ENCODE measurements at places on chromosomes 5 and 9.
A peak's percentile ranks its signal among the peaks of the same experiment; 100 is the strongest.

DNA sequence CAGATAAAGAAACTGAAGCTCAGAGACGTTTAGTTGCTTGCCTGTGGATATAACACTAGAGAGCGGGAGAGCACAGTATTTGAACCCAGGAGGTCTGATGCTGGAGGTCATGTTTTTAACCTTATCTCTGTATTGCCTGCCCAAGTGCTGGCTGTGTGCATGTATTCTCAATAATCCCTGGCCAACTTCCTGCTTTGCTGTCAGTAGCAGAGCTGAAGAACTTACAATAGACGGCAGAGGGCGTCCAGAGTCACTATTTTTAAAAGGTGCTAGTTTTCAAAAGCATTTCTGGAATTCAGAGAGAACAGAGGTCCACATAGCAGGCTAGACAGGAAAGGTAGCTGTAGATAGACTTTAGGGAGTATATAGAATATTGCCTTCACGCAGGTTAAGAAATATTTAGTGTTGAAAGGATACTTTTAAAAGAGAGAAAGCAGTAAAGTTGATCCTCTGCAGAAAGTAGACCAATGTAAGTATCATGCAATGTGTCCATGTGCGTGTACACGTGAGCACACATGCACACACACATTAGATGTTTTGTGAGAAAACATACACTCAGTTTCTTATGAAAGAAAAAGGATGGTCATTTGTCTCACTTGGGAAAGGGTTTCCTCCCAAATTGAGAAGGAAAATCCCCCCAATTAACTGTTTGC is 46.3 kb downstream of the PTCD2 start:
- peak; percentile 47 for DNase-seq

GRCh38 chr5:114314061-114314460 is 47.8 kb upstream of the KCNN2 start:
- no peak for DNase-seq

DNA sequence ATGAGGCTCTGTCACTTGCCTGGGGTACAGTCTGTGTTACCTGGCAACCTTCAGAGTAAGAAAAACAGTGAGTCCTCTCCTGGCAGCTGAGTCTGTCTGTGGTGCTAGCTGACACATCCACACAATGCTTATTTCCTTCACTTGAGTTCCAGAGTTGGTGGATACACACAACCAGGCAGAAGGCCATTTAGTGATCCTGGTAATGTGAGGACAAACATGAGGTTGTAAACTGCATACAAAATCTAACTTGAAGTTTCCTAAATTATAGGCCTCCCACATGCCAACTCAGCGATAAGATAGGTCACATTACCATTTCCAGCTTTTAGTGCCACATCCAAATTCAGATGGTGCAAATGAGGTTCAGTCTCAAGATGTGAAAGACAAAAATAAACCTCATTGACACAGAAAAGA is 125.5 kb downstream of the DCP2 start:
- DNase-seq: no peak

DNA sequence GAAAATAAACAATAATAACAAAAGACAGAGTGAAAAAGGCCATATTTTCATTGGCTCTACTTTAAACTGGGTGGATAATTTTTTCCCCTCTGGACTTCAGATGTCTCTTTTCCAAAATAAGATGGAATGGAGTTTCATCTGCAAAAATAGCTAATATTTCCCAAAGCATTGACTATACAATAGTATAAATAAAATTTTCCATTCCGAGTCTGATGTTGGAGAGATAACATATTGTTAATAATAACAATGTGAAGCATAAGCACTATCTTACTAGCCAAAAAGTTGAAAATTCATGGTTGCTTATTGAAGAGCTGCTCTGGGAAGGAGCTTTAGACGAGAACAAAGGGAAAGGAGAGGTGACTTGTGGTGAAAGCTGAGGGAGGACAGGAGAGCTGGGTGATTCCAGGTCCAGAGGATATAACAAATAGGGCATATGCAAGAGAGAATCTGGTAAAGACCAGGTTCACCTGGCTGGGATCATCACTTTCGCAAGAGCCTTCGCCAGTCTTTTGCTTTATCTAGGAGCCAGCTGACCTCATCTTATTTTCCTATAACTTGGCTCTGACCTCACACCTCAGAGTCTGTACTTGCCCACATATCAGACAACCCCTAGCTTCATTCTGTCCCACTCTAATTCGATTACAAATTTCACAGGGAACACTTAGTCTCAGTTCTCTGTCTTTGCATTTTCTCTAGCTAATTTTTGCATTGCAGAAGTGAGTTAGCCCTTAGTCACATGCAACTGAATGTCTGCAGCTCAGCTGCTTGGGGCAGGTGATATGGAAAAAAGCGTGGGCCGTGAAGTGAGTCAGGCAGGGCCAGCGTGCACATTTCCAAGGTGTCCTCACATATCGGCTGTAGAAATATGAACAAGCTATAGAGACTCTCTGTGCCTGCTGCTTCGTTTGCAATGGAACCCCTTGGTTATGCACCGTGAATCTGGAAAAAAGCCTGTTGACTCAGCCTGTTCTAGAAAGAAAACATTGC is 7.6 kb upstream of the ZNF474 start:
- no peak for DNase-seq

- no peak for DNase-seq
Measured at GRCh38 chr5:175813943-175814630, 57.3 kb upstream of the CPLX2 start.

- DNase-seq: no peak
Measured at GRCh38 chr5:18067615-18068014, 433.4 kb downstream of the TAF11L14 start.

- no peak for DNase-seq
Measured at GRCh38 chr9:85639675-85640186, 102.0 kb downstream of the AGTPBP1 start.

DNA sequence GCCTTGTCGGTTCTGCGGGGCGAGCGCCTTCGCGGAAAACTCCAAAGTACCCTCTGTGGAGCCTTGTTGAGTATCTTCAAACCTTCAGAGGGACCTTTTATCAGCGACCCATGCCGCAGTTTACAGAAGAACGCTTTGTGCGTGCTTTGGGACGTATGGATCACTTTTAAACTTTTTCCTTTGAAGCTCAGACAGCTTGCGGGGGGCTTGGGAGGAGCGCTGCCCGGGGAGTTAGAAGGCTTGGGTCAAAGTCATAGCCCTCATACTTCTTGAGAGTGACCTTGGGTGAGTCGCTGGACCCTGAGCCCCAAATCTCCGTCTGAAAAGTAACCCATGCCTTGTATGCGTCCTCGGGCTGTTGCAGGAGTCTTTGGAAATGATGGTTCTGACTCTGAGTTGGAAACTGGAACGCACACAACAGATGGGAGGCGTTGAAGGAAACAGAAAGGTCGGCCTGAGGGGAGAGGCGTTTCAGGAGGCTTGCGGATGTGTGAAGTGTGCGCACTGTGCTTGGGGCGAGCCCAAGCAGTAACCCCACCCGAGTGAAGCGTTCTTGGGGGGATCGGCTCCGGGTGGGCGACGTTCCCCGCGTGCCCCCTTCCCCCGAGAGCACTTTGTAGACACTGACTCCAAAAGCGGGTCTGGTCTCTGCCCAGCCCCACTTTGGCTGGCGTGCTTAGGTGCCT is 661 bp upstream of the SLC25A51 start:
- no peak for DNase-seq

DNA sequence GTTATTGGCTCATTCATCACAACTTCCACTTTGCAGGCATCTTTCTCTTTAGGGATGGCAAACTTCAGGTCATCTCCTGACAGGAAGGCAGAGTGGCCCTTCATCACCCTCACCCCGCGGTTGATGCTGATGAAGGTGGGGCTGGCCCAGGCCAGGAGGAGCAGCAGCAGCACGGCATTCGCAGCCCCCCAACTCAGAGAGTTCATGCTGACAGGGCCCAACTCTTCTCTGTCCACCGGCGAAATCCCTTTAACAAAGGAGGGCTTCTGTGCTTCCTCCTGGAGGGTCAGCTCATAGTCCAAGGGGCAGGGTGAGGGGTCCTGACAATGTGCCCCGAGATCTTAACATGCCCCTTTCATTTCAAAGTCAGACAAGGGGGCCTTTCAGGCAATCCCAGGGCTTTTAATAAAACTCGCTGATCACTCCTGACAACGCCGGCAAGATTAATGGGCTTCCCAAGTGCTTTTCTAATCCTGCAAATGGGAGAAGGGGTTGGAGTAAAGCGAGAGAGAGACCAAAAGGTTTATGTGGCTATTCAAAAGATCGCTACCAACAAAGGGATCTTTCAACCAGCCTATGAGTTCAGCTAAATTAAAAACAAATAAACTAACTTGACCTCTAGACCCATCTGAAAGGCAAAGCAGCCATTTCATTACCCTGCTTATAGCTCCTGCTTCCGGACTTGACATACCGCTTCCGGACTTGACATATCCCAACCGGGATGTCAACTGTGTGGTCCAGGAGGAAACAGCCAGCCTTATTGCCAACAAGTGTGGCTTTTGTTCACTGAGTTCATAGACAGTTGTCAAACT is 41.2 kb downstream of the FREM1 start:
- DNase-seq: no peak

DNA sequence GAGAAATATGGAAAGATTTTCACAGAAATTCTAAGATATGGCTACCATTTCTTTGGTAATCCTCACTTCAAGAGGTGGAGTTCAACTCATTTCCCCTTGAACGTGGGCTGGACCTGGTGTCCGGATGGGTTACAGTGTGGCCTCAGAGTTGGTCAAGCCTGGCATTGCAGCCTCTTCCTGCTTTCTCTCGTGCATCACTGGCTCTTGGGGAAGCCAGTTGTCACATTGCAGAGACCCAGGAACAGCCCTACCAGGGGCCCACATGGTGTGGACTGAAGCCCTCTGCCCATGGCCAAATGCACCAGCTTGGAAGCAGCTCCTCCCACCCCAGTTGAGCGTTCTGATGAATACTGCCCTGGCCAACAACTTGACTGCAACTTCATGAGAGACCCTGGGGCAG is 47.7 kb upstream of the FCN1 start:
- no peak for DNase-seq

DNA sequence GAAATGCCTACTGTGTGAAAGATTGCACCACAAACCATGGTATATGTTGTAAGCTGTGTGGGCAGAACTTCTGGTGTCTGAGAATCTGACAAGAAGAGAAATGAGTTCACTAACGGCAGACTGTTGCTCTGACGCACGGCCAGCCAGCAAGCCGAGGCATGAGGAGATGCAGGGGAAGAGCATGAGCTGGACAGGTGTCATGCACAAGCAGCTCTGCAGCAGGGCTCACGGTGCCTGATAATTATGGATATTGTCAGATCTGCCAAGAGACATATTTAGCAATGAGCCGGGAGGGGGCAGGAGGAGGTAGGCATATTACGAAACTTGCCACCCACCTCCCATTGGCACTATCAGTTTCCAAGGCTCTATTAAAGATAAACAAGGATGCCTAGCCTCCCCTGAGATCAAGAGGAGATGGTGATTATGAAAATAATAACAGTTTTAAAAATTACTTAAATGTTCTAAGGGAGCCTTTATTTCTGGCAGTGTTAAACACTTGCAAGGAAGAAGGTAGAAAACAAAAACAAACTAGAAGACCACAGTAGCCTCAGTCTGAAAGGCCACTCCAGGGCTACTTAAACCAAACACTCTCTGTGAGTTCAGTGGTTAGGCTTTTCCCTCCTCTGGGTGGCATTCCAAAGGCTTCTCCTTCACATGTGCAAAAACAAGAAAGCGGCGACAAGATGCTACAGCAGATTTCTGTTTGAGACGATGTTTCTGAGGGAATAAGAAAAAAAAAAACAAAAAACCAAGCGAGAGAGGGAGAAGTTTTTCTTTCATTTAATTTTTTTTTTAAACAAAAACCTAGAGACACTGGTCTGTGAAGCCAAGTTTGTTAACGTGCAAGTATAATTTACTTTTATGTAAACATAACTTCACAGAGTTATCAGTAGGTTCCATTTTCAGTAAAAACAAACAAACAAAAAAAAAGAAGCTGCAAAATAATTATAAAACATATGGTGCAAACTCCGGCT is 339.5 kb downstream of the BNC2 start:
- no peak for DNase-seq

DNA sequence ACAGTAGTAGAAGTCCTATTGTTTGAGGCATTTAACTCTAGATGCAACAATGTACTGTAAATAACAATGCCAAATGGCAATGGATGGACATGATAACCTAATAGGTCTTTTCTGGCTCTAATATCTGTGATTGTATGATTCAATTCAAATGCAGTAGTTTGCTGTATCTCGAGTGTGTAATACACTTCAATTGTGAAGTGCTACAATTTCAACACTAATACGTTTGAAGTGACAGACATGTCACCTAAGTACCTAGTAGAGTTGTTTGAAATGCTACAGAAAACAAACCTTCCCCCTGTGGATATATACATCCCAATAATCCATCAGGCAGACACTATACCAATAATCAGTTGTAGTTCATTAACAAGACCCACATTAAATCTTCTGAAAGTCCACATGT is 305.9 kb upstream of the ITGA1 start:
- no peak for DNase-seq

- no peak for DNase-seq
Measured at GRCh38 chr5:165224366-165225045, 1719.1 kb downstream of the MAT2B start.

DNA sequence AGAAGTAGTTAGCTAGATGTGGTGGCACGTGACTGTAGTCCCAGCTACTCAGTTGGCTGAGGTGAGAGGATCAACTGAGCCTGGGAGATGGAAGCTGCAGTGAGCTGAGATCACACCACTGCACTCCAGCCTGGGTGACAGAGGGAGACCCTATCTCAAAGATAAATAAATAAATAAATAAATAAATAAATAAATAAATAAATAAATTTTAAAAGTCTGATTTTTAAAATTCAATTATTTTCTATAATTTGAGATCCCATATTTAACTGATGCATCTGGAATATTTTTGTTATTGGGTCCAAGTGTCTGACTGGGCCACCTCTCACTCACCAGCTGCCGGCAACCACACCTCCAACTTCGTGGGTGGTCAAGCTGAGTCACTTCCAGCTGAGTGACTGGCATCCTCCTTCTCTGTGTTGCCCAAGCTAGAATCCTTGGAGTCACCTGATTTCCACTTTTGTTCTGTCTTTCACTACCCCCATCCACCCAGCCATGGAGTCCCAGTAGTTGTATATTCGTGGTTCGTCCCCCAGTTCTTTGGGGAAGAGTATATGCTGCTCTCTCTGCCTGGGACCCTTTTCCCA is 70.9 kb downstream of the EGFLAM start:
- DNase-seq: no peak

DNA sequence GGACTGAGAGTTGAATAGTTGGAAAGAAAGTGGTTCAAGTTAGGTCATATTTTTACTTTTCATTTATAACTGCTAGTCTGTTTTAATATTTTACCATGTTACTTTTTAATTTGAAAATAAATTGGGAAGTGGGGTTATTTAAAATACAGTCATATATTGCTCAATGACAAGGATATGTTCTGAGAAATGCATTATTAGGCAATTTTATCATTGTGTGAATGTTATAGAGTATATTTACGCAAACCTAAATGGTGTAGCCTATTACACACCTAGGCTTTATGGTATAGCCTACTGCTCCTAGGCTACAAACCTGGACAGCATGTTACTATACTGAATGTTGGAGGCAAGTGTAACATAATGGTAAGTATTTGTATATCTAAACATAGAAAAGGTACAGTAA is 5.2 kb downstream of the CCDC152 start:
- no peak for DNase-seq

GRCh38 chr5:126865299-126865698 is 88.4 kb downstream of the LMNB1 start:
- no peak for DNase-seq
